ENCODE measurements at places on chromosomes 6 and 20. TPM values are rescaled to one million over a fixed set of nuclear protein-coding genes. Genes with fewer than 3 reads are reported as not detected.

YIPF3 gene
- 78.3 TPM for total RNA-seq

GRCh38 chr6:85490516-85491248, 40.8 kb downstream of the NT5E start:
- H3K36me3 ChIP-seq: no peaks in the 10 kb centered on the region
- DNase-seq: no peak
- H3K4me3 ChIP-seq: no peak overlapping the region
- H3K27ac ChIP-seq: no peak overlapping the region
- H3K27me3 ChIP-seq: no peaks in the 10 kb centered on the region

ZBP1 gene
- 14.0 TPM for total RNA-seq

MATN4 gene
- total RNA-seq: not detected

DNA sequence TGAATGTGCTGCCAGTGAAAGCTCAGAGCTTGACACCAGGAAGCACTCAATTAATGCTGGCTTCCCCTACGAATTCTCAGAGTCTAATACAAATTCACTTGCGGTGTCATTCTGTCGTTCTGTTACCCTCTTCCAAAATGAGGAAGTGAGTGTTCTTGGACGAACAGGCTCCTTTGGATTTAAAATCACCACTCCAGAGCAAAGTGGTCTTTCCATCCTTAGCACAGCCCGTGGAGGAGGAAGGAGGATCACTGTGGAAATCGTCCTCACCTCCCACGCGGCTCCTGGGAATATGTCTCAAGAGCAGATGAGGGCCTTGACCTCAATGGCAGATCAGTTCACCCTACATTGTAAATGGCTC, 41.7 kb downstream of the RIOK1 start:
- no peaks in the 10 kb centered on the region for H3K4me1 ChIP-seq
- H3K27me3 ChIP-seq: no peaks in the 10 kb centered on the region
- DNase-seq: no peak

HMGN3 gene
- 23.3 TPM for total RNA-seq

DNA sequence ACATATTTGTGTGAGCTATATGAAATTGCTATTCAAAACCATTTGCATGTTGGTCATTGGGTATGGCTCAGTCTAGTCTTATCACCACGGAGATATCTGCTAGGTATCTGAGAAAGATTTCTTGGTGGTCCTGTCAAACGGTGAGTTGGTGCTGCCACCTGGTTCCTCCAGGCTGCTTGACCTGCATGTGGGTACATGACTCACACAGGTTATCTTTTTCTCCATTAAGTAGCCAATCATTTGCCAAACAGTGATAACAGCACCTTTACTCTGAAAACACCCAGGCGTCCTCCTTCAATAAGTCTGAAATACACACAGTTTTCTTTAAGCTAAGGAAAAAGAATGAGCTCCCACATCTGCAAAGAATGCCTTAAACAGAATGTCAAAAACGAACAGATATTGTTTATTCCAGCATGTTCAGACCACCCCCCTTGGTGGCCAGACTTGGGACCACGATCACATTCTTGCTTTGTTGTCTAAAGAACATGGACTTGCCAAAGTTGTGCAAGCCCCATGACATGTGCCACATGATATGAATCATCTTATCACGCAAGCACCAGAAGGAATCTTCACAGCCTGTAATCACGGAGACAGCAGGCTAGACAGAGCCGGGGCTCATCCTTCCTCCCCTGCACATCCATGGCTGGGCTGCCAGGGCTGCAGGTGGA, 200.7 kb upstream of the THBS2 start:
- H3K4me1 ChIP-seq: no peaks in the 10 kb centered on the region
- DNase-seq: no peak
- no peaks in the 10 kb centered on the region for H3K36me3 ChIP-seq
- H3K27me3 ChIP-seq: no peaks in the 10 kb centered on the region

DNA sequence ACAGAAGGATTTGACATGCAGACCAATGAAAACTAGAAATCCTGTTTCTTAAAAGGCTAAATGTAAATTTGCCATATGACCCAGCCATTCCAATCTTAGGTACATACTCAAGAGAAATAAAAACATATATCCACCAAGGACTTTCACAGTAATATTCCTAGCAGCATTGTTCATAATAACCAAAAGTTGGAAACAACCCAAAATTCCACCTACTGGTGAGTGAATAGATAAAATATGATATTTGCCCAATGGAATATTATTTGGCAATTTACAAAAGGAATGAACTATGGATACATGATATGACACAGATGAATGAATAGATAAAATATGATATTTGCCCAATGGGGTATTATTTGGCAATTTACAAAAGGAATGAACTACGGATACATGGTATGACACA, 22.7 kb downstream of the MTCL3 start:
- DNase-seq: no peak
- H3K27ac ChIP-seq: no peak overlapping the region
- H3K4me3 ChIP-seq: no peak overlapping the region
- no peaks in the 10 kb centered on the region for H3K36me3 ChIP-seq
- no peaks in the 10 kb centered on the region for H3K27me3 ChIP-seq

CTCFL gene
- total RNA-seq: not detected

SLC22A23 gene
- 145 TPM for total RNA-seq

All from Peyer's patch (tissue), 4 donors.